ENCODE measurements at places on chromosomes 5 and 9.

GRCh38 chr9:128175726-128176125, 15.6 kb downstream of the CIZ1 start:
- no peak for DNase-seq

DNA sequence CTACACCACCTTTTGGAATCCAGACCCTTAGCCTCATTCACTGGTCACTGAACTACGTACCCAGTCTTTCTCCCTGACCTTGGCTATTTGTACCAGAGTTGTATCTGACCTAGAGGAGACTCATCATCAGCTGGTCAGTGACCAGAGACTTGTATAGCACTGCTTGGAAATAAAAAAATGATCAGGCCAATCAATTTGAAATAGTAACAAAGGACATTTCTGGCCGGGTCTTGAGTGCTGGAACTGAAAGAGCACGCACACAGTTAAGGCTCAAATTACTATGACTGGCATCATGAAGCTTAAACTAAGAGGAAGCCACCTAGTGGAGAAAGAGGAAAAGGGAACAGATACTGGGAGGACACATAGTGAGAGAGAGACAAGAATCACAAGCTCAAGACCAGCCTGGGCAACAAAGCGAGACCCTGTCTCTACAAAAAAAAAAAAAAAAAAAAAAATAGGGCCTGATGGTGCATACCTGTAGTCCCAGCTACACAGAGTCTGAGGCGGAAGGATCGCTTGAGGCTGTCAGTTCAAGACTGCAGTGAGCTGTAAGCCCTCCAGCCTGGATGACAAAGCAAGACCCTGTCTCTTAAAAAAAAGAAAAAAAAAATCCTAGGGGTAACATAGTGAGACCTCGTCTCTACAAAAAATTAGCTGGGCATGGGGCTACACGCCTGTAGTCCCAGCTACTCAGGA, 12.8 kb upstream of the SRP19 start:
- no peak for DNase-seq

- DNase-seq = no peak
These were observed 34.0 kb downstream of the PTPN3 start for GRCh38 chr9:109463924-109464625.

DNA sequence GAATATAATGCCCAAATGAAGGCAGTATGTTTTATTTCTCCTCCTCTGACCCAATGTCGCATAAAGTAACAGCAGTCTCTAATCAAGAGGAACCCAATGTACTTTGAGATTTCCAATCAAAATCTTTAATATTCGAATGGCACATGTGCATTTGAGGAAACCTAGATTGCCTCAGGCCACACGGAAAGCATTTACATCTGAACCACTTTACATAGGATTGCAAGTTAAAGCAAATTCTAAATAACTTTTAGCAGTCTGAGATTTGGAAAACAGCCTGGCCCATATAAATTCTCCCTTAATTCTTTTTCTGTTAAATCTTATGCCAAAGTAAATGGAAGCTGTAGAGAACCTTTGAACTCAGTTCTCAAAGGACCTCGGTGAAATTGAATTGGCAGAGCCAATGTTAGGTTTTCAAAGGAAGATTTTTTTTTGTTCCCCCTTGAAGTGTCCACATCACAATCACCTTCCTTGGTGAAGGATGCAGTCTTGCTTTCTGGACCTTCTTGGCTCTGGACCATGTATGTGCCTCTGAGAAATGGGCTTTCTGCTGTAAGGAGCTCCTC, 57.3 kb downstream of the SNCAIP start:
- no peak for DNase-seq

GRCh38 chr5:79263-79662, 12.7 kb upstream of the PLEKHG4B start:
- DNase-seq = no peak

DNA sequence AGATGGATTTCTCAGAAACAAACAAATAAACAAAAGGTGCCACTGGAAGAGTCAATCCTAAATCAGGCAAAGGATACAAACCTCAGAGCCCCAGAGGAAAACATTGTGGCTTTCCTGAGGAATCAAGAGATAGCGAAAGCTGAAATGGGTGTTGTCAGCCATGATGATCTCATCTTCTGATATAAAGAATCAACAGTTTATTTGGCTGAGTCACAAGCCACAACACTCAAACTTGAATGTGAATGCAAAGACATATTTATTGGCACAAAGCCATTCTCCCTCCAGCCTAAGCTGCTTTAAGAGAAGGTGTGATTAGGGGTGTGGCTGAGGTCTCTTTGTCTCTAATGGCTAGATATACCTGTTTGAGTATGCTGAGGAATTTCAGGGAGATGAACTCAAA, 73.3 kb upstream of the NREP start:
- no peak for DNase-seq

GRCh38 chr9:137383784-137384756, 38.9 kb downstream of the EXD3 start:
- DNase-seq = no peak

GRCh38 chr9:121709798-121710197, 58.4 kb downstream of the DAB2IP start:
- DNase-seq = no peak

DNA sequence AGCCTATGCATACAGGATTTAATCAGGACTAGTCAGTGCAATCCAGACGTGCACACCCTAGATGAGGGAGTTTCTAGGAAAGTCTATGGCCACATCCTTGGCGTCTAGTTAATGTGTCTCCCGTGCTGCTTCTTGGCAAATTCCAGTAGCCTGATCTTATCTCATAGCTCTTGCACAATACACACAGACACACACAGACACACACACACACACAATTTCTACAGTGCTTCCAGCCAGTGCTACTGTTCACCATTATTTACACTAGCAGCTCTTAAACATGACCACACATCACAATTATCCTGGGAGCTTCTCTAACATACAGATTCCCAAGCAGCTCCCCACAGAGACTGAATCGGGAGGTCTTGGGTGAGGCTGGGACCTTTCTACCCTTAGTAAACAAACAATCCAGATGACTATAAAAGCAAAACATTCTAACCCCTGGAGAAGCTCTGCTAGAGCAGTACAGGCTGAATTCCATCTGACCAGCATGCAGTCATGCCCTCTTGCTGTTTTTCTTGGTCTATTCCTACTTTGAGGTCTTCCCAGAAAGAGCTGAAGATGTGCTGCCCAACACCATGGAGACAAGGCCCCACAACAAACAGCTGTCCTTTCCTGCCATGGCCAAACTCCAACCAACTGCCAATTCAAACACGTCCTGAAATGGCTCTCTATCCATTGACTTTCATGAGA, 236.6 kb downstream of the DEPDC1B start:
- DNase-seq = no peak

- no peak for DNase-seq
These were observed 170.8 kb upstream of the MSX2 start for GRCh38 chr5:174553556-174553955.

DNA sequence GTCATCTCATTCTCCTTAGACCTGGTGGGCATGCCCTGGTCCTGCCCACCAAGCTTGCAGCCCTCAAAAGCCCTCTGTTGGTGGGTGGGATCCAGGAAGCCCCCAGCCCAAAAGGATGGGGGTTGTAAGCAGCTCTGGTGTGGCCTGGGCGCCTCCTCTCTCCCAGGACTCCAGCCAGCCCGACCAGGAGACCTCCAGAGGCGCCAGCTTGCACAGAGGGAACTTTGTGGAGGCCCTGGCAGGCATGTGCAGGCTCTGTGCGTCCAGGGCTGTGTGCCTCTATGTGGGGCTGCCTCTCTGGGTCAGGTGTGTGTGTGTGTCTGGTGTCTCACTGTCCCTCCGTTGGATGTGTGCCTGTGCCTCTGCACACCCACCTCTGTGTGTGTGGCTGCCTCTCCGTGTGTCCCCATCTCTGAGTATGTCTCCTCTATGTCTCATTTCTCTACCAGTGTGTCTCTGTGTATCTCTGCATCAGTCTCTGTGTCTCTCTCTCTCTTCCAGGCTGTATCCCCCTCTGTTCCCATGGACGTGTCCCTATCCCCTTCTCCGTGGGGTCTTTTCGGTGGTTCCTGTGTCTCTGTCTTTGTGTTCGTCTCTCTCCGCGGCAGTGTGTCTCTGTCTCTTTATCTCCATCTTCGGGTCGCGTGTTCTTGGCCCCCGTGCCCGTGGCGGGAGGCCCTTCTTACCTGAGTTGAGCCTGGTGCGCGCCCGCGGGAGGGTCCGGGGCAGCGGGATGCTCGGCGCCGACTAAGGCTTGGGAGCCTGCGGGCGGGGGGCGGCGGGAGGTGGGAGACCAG, 501 bp downstream of the ENHO start:
- DNase-seq = no peak

GRCh38 chr5:3701694-3702093, 106.1 kb downstream of the IRX1 start:
- DNase-seq = no peak

DNA sequence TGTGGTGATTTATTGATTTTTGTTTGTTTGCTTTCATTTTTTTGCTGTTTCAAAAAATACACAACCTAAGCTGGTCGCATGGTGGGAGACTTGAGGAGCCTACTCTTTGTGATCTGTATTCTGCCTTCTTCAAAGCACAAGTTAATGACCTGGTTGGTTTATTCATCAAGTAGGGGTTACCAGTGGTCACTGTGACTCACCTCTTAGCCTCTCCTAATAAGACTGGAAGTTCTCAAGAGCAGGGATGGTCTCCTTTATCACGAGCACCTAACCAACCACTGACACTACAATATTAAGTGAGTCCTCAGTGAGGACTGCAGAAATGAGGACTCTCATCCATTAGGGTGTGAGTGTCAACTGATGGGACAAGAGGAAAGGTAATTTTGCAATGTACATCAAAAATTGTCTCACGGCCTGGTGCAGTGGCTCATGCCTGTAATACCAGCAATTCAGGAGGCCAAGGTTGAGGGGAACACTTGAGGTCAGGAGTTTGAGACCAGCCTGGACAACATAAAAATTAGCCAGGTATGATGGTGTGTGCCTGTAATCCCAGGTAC, 13.6 kb upstream of the MTMR12 start:
- no peak for DNase-seq

GRCh38 chr5:124908581-124909451, 162.4 kb upstream of the ZNF608 start:
- DNase-seq = no peak

- DNase-seq = no peak
These were observed 521.2 kb downstream of the IRX1 start for GRCh38 chr5:4116834-4117233.

DNA sequence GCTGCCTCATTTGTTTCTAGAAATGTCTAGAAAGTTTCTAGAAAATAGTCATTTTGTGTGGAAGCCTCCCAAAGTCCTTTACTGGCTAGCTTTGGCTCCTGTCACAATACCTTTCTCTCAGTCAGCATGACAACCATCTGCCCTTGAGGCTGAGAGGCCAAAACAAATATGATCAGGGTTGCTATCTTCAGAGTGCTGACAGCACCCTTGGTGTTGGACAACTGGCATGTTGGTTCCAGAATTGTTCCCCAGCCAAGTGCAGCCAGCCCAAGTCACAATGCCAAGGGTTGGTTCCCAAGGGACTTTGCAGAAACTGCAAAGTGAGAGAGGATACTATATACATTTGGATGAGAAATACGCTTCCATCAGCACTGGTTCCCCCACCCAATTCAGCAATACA, 140.9 kb upstream of the GAS1 start:
- DNase-seq = no peak

DNA sequence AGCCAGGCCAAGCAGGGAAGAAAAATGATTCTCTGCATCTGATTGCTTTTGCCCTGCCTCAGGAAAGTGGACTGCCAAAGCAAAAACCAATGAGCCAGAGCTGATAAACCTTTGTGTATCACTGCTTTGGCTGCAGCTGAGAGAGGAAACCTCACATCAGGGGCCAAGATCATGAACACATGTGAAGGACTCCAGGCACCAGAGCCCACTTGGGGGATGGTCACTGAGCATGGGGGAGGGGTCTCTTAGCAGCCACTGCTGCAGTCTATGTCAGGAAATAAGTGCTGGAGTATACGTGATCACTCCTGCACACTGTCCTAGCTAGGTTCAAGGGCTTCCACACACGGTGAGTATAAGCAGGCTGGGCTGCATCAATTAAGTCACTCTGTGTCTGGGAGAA, 229.9 kb downstream of the SPOCK1 start:
- no peak for DNase-seq

DNA sequence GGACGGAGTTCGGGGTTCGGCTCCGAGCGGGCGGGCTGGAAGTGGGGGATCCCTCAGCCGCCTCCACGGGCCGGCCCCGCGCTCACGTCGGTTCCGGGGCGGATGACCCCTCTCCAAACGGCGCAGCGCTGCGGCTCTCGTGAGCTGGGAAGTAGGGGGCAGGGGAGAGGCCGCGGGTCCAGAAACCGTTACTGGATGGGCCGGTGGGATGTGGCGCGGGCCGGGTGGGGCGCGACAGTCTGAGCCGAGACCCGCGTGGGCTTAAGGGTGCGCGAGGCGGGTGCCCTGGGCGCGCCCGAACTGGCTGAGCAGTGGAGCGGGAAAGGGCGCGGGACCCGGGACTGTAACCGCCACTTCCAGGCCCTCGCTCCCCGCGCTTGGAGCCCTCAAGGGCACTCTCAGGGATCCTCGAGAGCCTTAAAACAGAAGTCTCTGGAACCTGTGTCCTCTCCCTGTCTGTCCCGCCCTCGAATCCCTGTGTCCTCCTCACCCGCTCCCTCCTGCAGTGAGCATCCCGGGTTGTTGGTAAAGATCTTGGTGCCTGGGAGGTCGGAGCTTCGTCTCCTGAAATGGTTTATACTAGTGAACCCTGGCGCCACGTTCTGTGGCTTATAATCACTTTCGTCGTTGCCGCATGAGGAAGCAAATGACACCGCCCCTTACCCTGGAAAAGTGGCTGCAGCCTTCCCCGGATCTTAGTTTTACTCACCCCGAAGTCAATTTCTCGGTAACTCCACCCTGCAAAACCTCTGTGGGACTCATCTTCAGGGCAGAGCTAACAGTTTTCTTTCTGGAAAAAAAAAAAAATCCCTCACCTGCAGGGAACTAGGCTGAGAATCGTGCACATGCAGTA, 571 bp upstream of the MARCHF11 start:
- no peak for DNase-seq

GRCh38 chr9:136231478-136232297, 13.9 kb downstream of the QSOX2 start:
- DNase-seq = no peak

DNA sequence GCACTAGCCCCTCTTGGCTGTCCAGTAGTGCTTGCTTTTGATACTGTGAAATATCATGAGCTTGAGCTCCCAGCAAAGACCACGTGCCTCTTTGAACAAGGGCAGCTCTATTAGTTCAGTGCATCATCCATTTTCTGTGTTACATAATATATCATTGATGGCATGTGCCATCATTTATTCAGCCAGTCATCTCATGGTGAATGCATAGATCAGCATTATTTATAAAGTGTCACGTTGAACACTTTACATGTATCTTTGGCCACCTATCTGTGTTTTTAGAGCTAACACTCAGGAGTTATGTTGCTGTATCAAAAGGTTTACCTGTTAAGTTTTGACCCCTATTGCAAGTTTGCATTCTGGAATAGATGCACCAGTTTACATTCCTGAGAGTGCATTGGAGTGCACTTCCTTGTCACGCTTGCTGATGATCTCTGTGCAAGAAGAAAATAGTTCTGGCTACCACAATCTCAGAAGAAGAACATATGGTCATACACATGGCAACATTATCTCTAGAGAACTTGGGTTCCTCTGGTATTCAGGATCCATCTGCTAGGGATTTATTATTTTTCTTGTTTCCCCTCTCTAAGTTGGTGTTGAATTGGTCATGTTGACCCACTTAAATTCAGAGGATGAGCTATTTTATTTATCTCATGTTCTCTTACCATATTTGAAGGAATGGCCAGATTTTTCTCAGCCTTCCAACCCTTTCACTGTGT, 120.9 kb downstream of the SH3GL2 start:
- no peak for DNase-seq

All from stimulated activated CD4-positive, alpha-beta T cell treated with anti-CD3 and anti-CD28 coated beads, Interleukin-1b, Interleukin-23, amount 100 ng/mL, for 1 hour (primary cell).